Mesothelial cell of epicardium (in vitro differentiated cells): ENCODE measurements at places on chromosomes 1 and 21. TPM values are rescaled to one million over a fixed set of nuclear protein-coding genes. Genes with fewer than 3 reads are reported as not detected.

Gene SLAMF6
- not detected in 3 replicates for total RNA-seq

Gene NMNAT2
- 0.45 to 1.2 TPM (median 0.69 TPM) in 3 replicates for total RNA-seq

Gene DUSP23
- total RNA-seq = 40.1 to 42.1 TPM (median 41.3 TPM) in 3 replicates

Gene VPS72
- 76.8 to 87.2 TPM (median 82.3 TPM) in 3 replicates for total RNA-seq

Gene CRYBG2
- total RNA-seq = 9.4 to 10.9 TPM (median 10.3 TPM) in 3 replicates

Gene COL11A1
- total RNA-seq = 126 to 141 TPM (median 133 TPM) in 3 replicates

Gene CD1E
- total RNA-seq = not detected in 3 replicates

Gene OR2L13
- total RNA-seq = not detected in 3 replicates

Gene NUP133
- total RNA-seq = 50.9 to 51.8 TPM (median 51.7 TPM) in 3 replicates

Gene ELOVL1
- total RNA-seq = 40.3 to 42.4 TPM (median 41.4 TPM) in 3 replicates

- peaks cover 12% of the 10 kb centered on the region for H3K4me1 ChIP-seq
- no peak overlapping the region for H3K4me3 ChIP-seq
- no peak for DNase-seq
- H3K36me3 ChIP-seq = no peaks in the 10 kb centered on the region
Observed at GRCh38 chr1:172960454-172961208, 90.1 kb downstream of the TNFSF18 start.

GRCh38 chr1:29502225-29502910, 266.0 kb downstream of the PTPRU start:
- H3K36me3 ChIP-seq = no peaks in the 10 kb centered on the region
- DNase-seq = no peak
- no peak overlapping the region for H3K4me3 ChIP-seq

DNA sequence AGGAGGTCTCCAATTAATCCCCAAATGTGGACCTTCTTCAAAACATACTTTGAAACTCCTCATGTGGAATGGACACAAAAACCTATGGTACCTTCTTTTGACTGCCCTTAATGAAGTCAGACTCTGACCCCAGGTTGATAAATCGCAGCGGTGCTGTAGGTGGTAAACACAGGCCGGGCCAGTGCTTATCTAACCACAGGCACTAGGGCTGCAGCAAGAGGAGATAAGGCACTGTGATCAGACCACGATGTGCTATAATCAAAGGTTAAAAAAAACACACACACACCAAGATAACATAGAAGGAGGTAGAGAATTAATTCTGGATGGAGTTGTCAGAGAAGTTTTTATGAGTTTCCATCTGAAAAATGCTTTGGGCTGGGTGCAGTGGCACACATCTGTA, 52.3 kb upstream of the SIPA1L2 start:
- H3K4me3 ChIP-seq = no peak overlapping the region
- no peak for DNase-seq
- H3K27ac ChIP-seq = no peak overlapping the region
- peaks cover 5% of the 10 kb centered on the region for H3K27me3 ChIP-seq
- no peaks in the 10 kb centered on the region for H3K36me3 ChIP-seq
- peaks cover 22% of the 10 kb centered on the region for H3K4me1 ChIP-seq

DNA sequence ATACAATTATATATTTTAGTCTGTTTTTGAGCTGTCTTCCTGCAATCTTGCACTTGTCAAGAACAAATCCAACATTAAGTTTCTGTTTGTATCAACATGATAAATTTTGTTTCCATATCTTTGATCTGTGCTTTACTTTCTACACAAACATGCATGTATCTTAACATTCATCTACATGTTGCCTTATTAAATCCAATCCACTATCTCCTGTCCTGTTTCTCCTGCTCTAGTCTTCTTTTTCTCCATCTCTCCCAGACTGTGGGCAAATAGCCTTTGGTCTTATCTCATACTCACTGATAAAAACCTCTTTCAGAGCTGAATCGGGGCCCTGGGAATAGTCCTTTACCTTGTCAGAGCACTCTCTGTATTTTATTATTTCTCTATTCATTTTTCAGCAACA, 101.3 kb downstream of the PLPPR4 start:
- no peak for DNase-seq
- no peak overlapping the region for H3K27ac ChIP-seq
- peaks cover 3% of the 10 kb centered on the region for H3K4me1 ChIP-seq
- H3K4me3 ChIP-seq = no peak overlapping the region
- no peaks in the 10 kb centered on the region for H3K36me3 ChIP-seq

DNA sequence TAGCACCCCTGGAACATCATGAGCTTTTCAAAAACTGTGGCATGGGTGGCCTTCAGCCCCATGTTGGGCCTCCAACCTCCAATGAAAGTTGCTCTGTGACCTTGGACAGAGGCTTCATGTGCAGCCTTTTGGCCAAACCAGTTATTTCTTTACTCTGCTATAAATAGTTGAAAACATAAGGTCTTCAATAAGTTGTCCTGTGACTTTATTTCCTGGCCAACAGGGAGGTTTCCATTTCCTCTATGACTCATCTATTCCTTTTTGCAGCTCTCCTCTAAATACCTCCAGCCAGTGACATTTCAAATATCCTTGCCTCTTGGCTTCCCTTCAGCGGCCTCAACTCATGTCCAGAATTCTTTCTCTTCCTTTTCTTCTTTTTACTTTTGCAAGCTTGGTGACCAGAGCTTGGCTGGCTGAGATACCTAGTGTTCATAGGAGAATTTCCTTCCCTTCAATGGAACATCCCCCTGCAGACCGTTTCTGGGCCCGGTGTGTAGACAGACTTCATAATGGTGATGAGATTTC, 22.7 kb upstream of the TRIM67 start:
- H3K4me1 ChIP-seq = no peaks in the 10 kb centered on the region
- no peak for DNase-seq
- no peaks in the 10 kb centered on the region for H3K36me3 ChIP-seq
- H3K27me3 ChIP-seq = peaks cover 34% of the 10 kb centered on the region

DNA sequence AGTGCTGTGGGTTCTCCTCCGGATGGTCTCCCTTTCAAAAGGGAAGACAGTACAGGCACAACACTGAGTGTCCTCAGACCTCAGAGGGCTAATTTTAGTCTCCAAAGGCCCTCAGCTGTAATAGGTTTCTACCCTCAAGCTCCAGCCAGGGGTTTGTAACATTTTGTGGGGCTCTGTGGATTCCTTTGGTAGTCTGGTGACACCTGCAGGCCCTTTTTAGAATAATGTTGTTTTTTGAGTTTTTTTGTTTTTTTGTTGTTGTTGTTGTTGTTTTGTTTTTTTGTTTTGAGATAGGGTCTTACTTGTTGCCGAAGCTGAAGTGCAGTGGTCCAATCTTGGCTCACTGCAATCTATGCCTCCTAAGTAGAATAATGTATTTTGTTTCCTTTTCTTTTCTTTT, 15.0 kb upstream of the TMEM201 start:
- no peaks in the 10 kb centered on the region for H3K4me1 ChIP-seq
- no peak overlapping the region for H3K4me3 ChIP-seq
- no peak for DNase-seq
- H3K27ac ChIP-seq = no peak overlapping the region

GRCh38 chr21:27225151-27225550, 258.3 kb upstream of the ADAMTS5 start:
- H3K27me3 ChIP-seq = no peaks in the 10 kb centered on the region
- H3K36me3 ChIP-seq = no peaks in the 10 kb centered on the region
- no peak for DNase-seq
- peaks cover 30% of the 10 kb centered on the region for H3K4me1 ChIP-seq

GRCh38 chr1:106022312-106022902, 1034.1 kb upstream of the PRMT6 start:
- H3K4me3 ChIP-seq = no peak overlapping the region
- no peaks in the 10 kb centered on the region for H3K36me3 ChIP-seq
- no peak for DNase-seq
- peaks cover 6% of the 10 kb centered on the region for H3K27me3 ChIP-seq

GRCh38 chr1:113396585-113396984, 6.3 kb downstream of the MAGI3 start:
- H3K4me3 ChIP-seq = no peak overlapping the region
- no peaks in the 10 kb centered on the region for H3K27me3 ChIP-seq

- no peak for DNase-seq
- H3K27ac ChIP-seq = no peak overlapping the region
- H3K4me1 ChIP-seq = peaks cover 19% of the 10 kb centered on the region
- H3K36me3 ChIP-seq = peaks cover 6% of the 10 kb centered on the region
- peaks cover 3% of the 10 kb centered on the region for H3K27me3 ChIP-seq
Observed at GRCh38 chr1:231035799-231036198, 4.3 kb downstream of the FAM89A start.

DNA sequence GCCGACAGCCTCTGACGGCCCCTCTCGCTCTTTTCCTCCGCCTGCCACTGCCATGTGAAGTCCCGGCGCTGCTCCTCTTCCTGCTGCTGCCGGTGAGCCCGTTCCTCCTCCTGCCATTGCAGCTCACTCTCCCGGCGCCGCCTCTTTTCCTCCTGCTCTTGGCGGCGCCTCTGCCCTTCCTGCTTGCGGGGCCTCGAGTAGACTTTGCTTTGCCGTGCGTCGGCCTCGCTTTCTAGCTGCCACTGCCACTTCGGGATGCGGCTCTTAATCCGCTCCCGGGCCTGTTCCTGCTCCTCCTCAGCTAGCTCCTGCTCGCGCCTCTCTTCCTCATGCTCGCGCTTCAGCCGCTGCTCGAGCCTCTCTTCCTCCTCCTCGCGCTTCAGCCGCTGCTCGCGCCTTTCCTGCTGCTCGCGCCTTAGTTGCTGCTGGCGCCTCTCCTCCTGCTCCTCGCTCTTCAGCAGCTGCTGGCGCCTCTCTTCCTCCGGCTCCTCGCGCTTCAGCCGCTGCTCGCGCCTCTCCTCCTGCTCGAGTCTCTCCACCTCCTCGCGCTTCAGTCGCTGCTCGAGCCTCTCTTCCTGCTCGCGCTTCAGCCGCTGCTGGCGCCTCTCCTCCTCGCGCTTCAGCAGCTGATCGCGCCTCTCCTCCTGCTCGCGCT, 4.3 kb downstream of the TCHH start:
- no peak overlapping the region for H3K27ac ChIP-seq
- H3K4me3 ChIP-seq = no peak overlapping the region
- peaks cover 1% of the 10 kb centered on the region for H3K27me3 ChIP-seq
- no peaks in the 10 kb centered on the region for H3K4me1 ChIP-seq

DNA sequence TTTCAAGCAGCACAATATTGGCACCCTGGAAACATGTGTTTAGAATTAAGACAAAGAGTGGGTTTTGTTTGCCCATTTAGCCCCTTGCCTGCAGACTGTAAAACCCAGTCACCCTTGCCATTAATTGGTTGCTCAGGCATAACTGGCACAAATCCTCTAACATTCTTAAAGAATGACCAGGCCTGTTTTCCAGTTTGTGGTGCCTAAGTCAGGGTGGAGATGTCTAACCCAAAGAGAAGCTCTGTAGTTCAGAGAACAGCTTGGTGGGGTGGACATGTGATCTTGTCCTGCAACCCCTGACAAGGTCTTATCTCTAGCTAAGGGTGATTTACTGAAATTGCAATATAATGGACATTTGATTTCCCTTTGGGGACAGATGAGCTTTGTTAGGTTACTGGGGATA, 8.8 kb upstream of the ANGPTL7 start:
- H3K27me3 ChIP-seq = no peaks in the 10 kb centered on the region
- H3K4me3 ChIP-seq = no peak overlapping the region
- no peak overlapping the region for H3K27ac ChIP-seq
